Left lung (tissue), 14 donors: ENCODE measurements at places on chromosomes 11 and 22.

DNA sequence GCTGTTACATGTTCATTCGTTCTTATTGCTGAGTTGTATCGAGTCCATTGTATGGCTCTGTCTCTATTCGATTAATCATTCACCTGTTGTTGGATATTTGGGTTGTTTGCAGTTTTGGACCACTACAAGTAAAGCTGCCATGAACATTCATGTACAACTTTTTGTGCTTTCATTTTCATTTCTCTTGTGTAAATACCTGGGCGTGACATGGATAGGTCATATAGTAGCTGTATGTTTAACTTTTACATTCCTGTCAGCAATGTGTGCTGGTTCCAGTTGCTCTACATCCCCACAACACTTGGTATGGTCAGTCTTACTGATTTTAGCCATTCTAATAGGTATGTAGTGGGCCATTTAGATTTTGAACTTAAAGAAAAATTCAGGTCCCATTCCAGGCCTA, 194.2 kb upstream of the PLET1 start:
- no peak for DNase-seq

- DNase-seq: no peak
These were observed 26.9 kb upstream of the FCHSD2 start for GRCh38 chr11:73168925-73169579.

DNA sequence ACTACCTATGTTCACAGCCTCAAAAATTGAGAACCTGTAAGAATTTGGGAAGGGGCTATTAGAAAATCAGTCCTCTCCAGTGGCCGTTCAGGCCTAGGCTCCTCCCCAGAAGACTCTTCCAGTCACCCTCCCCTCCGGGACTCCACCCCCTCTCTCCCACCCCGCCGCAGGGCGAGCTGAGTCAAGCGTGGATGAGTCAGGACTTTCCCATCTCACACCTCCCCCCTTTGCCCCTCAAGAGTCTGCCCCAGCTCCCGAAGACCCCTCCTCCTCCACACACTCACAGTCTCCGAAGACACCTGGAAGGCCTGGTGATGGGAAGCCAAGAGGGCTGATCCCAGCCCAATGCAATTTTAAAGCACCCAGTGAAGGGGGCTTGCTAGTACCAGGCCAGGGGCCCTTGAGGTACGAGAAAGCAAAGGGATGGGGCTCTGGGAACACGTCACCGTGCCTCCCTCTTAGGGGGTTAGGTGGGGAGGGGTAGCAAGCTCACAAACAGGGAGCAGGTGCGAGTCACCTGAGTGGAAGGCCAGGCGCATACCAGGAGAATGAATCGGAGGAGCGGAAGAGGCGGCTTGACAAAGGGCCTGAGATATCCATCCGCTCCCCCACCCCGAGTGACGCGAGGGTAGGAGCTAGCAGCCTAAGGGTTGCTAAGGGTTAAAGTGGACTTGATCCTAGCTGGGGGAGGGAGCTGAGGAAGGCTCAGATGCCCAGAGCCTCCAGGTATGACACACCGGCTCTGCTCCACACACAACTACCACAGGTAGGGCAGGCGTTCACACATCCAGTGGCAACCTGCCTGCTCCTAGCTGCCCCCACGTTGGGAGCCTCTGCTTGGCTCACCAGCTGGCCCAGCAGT, 13.6 kb downstream of the BCL9L start:
- DNase-seq: peak; percentile 91

DNA sequence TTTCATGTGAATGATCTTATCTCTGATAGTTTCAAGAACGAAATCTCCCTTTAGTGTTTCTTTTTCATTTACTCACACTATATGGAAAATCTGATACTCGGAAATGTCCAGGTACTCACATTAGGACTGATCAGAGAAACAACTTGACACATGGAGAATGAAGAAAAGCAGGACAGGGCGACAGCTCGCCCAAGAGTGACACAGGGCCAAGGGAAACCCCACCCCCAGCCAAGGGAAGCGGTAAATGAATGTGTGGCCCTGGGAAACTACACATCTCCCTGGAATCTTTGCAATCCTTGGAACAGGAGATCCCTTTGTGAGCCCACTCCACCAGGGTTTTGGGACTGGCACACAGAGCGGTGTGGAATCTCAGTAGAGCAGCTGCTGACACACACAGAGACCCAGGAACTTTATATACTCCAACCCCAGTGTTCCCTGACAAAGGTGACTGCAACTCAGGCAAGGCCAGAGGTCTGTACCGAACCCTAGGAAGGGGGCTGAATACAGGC, 303.7 kb upstream of the ARHGAP42 start:
- no peak for DNase-seq

GRCh38 chr11:20020716-20021115, 139.6 kb downstream of the DBX1 start:
- no peak for DNase-seq

DNA sequence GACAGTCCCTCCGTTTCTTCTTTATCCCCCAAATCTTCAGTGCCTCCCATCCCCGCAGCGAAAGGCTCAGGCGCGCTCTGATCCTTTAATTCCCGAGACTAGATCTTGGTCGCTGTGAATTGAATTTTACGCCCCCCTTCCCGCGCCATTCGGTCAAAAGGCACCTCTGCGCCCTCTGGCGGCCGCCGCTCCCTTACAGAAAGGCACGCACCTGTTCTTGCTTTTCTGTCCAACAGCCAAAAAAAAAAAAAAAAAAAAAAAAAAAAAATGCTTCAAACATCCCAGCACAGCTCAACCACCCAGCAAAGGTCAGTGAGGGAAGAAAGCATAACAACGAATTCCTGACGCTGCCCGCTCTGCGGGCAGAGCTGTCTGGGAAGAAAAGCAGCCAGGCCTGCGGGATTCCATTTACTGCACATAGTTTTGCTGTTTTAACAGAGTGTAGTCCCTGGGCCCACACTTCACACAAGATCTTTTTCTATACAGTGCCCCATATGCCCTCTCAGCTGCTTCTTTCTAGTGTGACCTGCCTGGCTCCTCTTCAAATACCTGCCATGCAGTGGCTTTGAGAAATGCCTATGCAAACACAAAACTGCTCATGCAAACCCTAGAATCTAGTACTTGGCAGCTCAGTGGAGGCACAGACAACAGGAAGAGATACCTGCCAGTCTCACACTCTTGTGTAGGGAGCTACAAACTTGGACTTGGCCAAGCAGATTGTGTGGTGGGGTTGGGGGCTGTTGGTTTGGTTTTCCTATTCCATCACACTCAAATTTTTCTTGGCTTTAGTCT, 1.3 kb upstream of the ESAM start:
- DNase-seq: peak; percentile 71

DNA sequence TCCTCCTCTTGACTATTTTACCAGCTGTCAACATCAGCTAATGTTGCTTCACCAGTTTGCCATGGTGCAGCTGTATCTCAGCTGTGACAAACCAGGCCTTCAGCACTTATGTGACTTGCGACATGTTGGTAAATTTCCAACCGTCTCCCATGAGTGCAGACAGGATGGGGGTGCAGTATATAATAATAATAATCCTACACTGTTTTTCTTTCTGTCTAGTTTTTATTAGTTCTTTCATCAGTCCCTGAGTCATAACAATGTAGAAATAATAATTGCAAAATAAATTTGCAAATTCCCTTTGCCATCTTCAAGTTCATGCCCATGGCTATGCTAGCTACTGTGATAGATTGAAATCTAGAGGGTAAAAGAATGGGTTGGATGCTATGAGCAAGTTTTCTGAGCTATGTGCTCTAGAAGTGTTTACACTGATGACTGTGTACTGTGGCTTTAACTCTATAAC, 4.9 kb downstream of the MMP13 start:
- DNase-seq: no peak

DNA sequence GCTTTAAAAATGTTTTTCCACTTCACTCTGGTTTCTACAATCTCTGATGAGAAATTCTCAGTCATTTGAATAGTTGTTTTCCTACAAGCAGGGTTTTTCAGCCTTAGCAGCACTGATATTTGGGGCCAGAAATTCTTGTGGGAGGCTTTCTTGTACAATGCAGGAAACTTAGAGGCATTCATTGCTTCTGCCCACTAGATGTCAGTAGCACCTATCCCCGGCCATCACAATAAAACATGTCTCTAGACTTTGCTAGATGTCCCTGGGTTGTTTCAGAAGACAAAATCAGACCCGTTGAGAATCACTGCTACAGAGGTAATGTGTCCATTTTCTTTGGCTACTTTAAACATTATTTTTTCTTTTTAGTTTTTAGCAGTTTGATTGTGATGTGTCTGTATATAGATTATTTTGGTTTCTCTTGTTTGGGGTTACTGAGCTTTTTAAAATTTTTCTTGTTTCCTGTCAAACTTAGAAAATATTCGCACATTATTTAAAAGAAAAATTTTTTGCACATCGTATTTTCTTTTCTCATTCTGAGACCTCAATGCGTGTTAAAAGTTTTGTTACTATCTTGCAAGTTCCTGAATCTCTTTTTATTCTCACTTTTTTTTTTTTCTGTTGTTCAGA, 60.8 kb upstream of the CCDC179 start:
- DNase-seq: peak; percentile 26

DNA sequence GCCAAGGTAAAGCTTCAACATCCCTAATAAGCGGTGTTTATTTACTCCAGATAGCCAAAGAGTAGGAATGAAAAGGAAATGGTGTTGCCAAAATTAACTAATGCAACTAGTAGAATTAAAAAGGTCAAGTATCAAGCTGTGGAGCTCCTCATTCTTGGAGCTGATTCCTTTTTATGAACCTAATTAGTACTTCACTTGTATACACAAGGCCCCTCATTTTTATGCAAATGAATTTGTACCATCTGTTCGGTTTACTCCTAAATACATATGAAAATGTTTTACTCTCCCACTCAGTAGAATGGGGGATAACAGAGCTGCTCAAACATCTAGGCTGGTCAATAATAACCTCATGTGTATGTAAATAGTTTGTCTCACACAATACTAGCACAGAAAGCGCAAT, 426.4 kb upstream of the LUZP2 start:
- DNase-seq: no peak

GRCh38 chr11:18540207-18541009, 13.7 kb upstream of the TSG101 start:
- peak; percentile 3 for DNase-seq

GRCh38 chr22:28702891-28703290, 23.3 kb upstream of the TTC28 start:
- no peak for DNase-seq

DNA sequence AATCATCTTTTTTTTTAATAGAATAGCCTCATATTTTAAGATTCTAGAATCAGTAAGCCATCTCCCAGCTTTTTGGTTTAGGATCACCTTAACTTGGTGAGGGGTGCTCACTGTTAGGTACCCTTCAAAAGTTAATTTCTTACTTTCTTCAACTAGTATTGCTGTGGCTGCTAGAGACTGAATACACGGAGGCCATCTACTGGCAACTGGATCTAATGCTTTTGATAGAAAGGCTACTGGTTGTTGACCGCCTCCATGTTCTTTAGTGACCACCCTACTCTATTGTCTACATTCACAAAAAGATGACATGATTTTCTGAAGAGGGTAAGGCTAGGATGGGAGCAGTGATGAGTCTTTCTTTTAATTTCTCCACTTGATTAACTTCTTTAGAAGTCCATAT, 16.7 kb upstream of the ALDH3B2 start:
- no peak for DNase-seq

GRCh38 chr22:50178471-50178864, 7.2 kb upstream of the TRABD start:
- DNase-seq: no peak

GRCh38 chr11:88179141-88179540, 3.9 kb upstream of the RAB38 start:
- DNase-seq: no peak

- DNase-seq: no peak
These were observed 17.4 kb upstream of the YWHAH start for GRCh38 chr22:31926969-31927368.

- DNase-seq: no peak
These were observed 37.0 kb downstream of the SIK3 start for GRCh38 chr11:117061256-117061655.

- DNase-seq: no peak
These were observed 78.9 kb downstream of the C11orf58 start for GRCh38 chr11:16817351-16817750.

- DNase-seq: no peak
These were observed 118.8 kb downstream of the NXPE2 start for GRCh38 chr11:114796954-114797721.

- DNase-seq: no peak
These were observed 19.4 kb downstream of the OSBP2 start for GRCh38 chr22:30714062-30714461.

- no peak for DNase-seq
These were observed 448.0 kb downstream of the LUZP2 start for GRCh38 chr11:24944891-24945290.

DNA sequence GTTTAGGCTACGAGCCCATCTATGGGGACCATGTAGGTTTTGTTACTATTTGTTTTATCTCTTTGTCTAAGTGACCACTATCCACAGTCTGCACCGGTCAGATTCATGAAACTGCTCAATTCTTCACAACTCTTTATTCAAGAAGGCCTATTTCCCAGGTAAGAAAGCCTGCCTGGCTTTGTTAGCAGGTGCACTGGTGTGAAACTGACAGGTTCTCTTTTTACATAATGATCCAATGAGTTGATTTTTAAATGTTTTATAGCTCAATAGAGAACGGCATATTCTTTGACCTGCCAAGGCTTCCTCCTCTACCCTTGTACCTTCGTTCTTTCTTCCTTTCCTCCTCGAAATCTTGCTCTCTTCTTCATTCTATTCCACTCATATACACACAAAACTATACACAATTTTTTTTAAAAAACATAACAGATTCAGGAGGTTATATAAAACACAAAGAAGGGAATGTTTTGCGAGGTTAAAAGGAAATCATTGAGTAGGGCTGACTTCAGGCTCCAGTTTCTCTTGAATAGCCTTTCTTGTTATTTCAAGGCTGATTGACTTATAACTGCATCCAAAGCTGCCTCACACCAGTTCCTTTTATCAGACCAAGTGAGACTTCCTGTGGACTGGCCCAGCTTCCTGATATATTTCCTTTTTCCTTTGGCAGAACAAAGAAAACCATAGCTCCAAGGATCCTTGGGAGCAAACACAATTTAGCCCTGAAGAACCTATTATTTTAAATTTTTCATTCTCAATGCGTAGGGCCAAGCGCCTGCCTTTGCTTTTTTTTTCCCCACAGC, 11.4 kb downstream of the FLI1 start:
- DNase-seq: no peak

DNA sequence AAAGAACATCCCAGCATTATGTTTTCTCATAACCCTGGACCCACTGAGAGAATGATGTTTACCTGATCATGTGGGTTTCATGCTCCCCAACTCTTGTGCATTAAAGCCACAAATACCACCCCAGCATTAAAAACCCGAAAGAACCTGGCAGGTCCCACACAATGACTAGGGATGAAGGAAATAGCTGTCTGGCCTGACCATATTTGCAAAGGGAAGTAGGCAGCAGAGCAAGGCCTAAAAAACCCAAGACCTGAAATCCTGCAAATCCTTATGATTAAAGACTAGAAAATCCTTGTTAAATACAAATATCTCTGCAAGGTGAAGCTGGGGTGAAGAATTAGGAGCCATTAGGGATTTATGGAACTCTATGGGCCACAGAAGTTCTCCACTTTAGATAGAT, 23.7 kb downstream of the PAK1 start:
- DNase-seq: no peak

GRCh38 chr11:6488821-6489220, 7.5 kb downstream of the TIMM10B start:
- no peak for DNase-seq
